ENCODE measurements at places on chromosomes 2 and 18. TPM values are rescaled to one million over a fixed set of nuclear protein-coding genes. Genes with fewer than 3 reads are reported as not detected.

ANKRD30BL gene
- not detected for total RNA-seq

DNAJC5G gene
- 0.18 TPM for total RNA-seq

FAHD2B gene
- total RNA-seq, result 37.4 TPM

RFX8 gene
- total RNA-seq, result 0.65 TPM

CD8A gene
- 0.38 TPM for total RNA-seq

CCDC195 gene
- not detected for total RNA-seq

NT5DC4 gene
- not detected for total RNA-seq

LRATD1 gene
- total RNA-seq, result 2.6 TPM

ITPRIPL1 gene
- total RNA-seq, result 8.9 TPM

ERFE gene
- 0.85 TPM for total RNA-seq

FER1L5 gene
- total RNA-seq, result 1.1 TPM

CGREF1 gene
- 1.5 TPM for total RNA-seq

EDAR gene
- 5.5 TPM for total RNA-seq

DNA sequence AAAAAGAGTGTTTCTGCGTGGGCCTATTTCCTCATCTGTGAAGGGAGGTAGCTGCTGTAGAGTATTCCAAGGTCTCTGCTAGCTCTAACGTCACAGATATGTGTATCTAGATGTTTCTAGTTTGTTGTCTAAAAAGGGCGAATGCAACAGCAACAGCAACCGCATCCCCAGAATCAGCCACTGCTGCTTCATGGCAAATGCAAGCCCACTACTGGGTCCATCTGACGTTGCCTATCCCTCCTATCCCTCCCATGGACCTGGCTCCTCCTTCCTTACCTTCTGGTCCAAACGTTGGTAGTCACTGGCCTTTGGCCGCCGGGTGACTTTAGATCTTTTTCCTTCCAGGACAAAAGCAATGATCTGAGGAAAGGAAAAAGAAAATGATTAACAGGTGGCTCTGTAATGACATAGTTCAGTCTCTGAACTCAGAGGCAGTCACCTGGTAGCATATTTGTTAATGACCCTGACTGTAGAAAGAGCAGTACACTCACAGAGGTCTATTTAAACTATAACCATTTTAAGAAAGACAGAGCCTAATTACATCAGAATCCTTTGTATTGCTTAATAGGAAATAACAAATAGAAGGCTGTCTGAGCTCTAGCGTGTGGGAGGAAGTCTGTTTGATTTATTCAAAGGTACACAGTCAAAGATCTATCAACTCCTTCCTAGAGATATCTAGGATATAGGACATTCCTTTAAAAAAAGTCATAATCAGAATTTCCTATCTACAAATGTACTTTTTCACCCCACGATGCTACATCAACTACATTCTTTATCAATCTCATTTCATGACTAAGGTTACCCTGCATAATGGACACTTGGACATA is 2.9 kb downstream of the TGOLN2 start:
- DNase-seq, result no peak
- H3K27ac ChIP-seq, result peak overlapping the region; percentile 54
- peaks cover 32% of the 10 kb centered on the region for H3K4me1 ChIP-seq

GRCh38 chr2:176156301-176156806 is 753 bp upstream of the HOXD3 start:
- no peak overlapping the region for H3K4me3 ChIP-seq
- DNase-seq, result no peak
- H3K27ac ChIP-seq, result no peak overlapping the region
- H3K4me1 ChIP-seq, result peaks cover 15% of the 10 kb centered on the region
- H3K27me3 ChIP-seq, result peaks cover 96% of the 10 kb centered on the region
- no peaks in the 10 kb centered on the region for H3K36me3 ChIP-seq

DNA sequence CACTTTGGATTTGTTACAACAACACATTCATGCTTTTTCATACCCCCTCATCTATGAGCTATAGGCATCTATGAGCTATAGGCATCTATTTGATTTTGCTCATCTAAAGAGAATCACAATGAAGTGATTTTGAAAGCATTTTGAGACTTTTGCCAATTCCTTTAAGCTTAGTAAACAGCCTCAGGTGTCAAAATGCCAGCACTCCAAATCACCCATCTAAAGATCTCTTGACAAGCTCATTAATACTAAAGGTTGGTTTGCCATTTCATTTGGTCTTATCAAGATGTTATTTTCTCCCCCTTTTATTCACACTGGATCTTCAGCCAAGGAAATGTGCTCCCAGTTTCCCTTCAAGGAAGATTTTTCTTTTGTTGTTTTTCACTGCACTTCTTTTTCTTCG is 110.7 kb upstream of the TLK1 start:
- H3K4me3 ChIP-seq, result no peak overlapping the region
- no peaks in the 10 kb centered on the region for H3K4me1 ChIP-seq
- no peaks in the 10 kb centered on the region for H3K36me3 ChIP-seq

- H3K27ac ChIP-seq, result no peak overlapping the region
- no peak overlapping the region for H3K4me3 ChIP-seq
- no peaks in the 10 kb centered on the region for H3K36me3 ChIP-seq
- H3K4me1 ChIP-seq, result peaks cover 10% of the 10 kb centered on the region
- H3K27me3 ChIP-seq, result no peaks in the 10 kb centered on the region
Observed at GRCh38 chr2:160940699-160941098, 219.5 kb upstream of the TANK start.

- no peaks in the 10 kb centered on the region for H3K27me3 ChIP-seq
- no peak overlapping the region for H3K4me3 ChIP-seq
- H3K4me1 ChIP-seq, result peaks cover 35% of the 10 kb centered on the region
Observed at GRCh38 chr2:159012142-159012541, 43.7 kb downstream of the TANC1 start.

DNA sequence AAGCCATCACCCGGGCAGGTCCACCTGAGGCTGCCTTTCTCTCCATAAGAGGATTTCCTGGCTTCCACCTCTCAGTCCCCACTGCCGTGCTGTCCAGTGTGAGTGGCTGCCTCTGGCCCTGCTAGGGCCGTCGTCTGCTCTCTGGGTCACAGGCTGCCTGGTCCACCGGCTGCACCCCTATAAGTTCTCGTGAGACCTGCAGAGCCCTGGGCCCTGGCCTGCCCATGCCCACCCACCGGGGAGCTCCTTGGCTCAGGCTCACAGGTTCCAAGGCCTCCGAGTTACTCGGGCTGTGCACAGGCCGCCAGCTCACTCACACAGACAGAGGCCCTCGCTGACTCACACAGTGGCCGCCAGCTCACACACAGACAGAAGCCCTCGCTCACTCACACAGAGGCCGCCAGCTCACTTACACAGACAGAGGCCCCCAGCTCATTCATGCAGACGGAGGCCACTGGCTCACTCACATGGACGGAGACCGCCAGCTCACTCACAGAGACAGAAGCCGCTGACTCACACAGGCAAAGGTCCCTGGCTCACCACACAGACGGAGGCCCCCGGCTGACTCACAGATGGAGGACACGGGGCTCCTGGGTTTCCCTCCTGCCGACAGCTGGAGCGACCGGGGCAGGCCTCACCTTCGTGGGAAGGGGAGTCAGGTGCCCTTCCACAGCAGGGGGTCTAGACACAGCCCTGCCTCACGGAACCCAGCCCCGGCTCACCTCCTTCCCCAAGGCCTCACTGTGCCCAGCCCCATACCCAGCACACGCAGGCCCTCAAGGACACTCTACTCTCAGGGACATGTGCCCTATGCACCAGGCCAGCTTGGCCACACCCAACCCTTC is 334.1 kb upstream of the MYT1L start:
- H3K4me1 ChIP-seq, result no peaks in the 10 kb centered on the region
- peaks cover 5% of the 10 kb centered on the region for H3K27me3 ChIP-seq
- no peaks in the 10 kb centered on the region for H3K36me3 ChIP-seq
- H3K27ac ChIP-seq, result no peak overlapping the region
- H3K4me3 ChIP-seq, result no peak overlapping the region

DNA sequence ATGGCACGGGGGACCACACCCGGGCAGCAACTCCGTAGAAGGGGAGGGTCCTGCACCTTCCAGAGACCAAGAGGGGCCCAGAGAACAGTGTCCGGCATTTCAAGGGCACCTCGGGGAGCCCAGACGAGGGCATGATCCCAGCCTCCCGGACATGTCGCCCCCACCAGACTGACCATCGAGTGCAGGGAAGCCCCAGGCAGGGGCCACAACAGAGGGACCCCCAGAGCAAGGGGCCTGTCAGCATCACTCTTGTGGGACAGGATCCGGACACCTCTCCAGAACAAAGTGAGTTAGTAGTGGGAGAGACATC is 50.4 kb upstream of the CTDP1 start:
- H3K4me3 ChIP-seq, result no peak overlapping the region
- no peaks in the 10 kb centered on the region for H3K4me1 ChIP-seq
- H3K27ac ChIP-seq, result no peak overlapping the region
- H3K27me3 ChIP-seq, result peaks cover 12% of the 10 kb centered on the region
- DNase-seq, result no peak

- no peak overlapping the region for H3K4me3 ChIP-seq
- peaks cover 6% of the 10 kb centered on the region for H3K4me1 ChIP-seq
- H3K27ac ChIP-seq, result no peak overlapping the region
- peaks cover 31% of the 10 kb centered on the region for H3K27me3 ChIP-seq
- no peaks in the 10 kb centered on the region for H3K36me3 ChIP-seq
Observed at GRCh38 chr2:121094101-121094500, 190.9 kb downstream of the TFCP2L1 start.

DNA sequence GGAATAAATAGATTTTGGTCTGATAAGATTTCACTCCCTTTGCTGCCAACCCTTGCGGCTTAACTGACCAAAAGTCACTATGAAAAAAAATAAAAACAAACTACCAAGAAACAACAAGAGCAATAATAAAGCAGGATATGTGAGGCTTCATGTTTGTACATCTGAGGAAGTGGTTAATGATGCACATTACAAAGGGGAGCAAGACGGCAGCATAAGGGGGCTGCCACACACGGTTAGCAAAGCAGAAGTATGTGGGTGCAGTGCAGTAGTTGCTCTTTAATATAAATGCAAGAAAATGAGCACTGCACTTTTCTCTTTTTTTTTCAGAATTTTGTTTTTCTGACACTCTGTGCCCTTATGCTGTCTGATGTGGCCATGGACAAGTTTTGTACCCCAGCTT is 377.1 kb upstream of the CNTNAP5 start:
- no peak for DNase-seq
- H3K4me1 ChIP-seq, result no peaks in the 10 kb centered on the region
- no peaks in the 10 kb centered on the region for H3K36me3 ChIP-seq
- H3K27me3 ChIP-seq, result no peaks in the 10 kb centered on the region
- H3K27ac ChIP-seq, result no peak overlapping the region

DNA sequence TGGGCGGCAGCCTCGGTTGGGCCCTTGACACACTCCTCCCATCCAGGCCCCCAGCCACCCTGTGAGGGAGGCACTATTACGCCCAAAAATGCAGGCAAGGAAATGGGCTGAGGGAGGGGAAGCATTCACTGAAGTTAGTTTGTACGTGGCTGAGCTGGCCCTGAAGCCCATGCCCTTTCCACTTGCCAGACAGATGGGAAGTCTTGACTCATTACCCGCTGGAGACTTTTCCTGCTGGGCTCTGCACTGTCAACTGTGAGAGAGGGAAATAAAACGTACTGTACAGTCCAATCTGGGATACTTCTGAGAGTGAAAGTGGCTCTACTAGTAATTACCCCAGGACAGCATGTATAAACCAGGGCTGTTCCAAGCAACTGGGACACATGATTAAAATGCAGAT is 125.9 kb downstream of the MSH2 start:
- no peak overlapping the region for H3K4me3 ChIP-seq
- no peak for DNase-seq
- H3K36me3 ChIP-seq, result no peaks in the 10 kb centered on the region
- no peak overlapping the region for H3K27ac ChIP-seq

- H3K4me3 ChIP-seq, result no peak overlapping the region
- peaks cover 41% of the 10 kb centered on the region for H3K27me3 ChIP-seq
- no peak overlapping the region for H3K27ac ChIP-seq
- no peak for DNase-seq
- H3K36me3 ChIP-seq, result no peaks in the 10 kb centered on the region
Observed at GRCh38 chr2:238939074-238939473, 91.2 kb downstream of the TWIST2 start.

DNA sequence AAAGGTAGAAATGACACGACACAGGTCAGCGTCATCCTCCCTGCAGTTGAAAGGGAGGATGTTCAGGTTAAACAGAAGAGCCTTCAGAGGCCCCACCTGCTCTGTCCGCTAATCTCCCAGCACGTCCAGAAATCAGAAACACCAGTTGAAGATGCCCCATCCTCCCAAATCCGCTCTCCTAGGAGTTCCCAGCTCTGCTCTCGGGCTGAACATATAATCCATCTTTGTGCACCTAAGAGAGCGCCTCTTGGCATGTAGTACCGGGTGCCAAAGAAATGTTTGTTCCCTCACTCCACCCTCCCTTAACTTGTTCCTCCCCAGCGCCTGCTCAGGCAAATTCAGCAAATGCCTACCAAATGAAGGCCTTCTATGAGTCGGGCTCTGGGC is 145.2 kb upstream of the SMAD2 start:
- H3K4me3 ChIP-seq, result no peak overlapping the region
- no peak overlapping the region for H3K27ac ChIP-seq
- H3K27me3 ChIP-seq, result no peaks in the 10 kb centered on the region
- no peak for DNase-seq
- peaks cover 13% of the 10 kb centered on the region for H3K4me1 ChIP-seq
- no peaks in the 10 kb centered on the region for H3K36me3 ChIP-seq

GRCh38 chr18:58605027-58606020 is 23.6 kb downstream of the ALPK2 start:
- peaks cover 2% of the 10 kb centered on the region for H3K36me3 ChIP-seq
- no peak overlapping the region for H3K4me3 ChIP-seq
- H3K4me1 ChIP-seq, result peaks cover 39% of the 10 kb centered on the region

GRCh38 chr2:237264480-237265219 is 149.3 kb downstream of the COL6A3 start:
- peaks cover 10% of the 10 kb centered on the region for H3K4me1 ChIP-seq
- H3K27ac ChIP-seq, result no peak overlapping the region
- no peaks in the 10 kb centered on the region for H3K36me3 ChIP-seq
- no peaks in the 10 kb centered on the region for H3K27me3 ChIP-seq
- H3K4me3 ChIP-seq, result no peak overlapping the region

- H3K27ac ChIP-seq, result no peak overlapping the region
- H3K4me3 ChIP-seq, result no peak overlapping the region
- peaks cover 19% of the 10 kb centered on the region for H3K36me3 ChIP-seq
- H3K27me3 ChIP-seq, result no peaks in the 10 kb centered on the region
- no peak for DNase-seq
- no peaks in the 10 kb centered on the region for H3K4me1 ChIP-seq
Observed at GRCh38 chr2:226915846-226916360, 80.0 kb downstream of the RHBDD1 start.

DNA sequence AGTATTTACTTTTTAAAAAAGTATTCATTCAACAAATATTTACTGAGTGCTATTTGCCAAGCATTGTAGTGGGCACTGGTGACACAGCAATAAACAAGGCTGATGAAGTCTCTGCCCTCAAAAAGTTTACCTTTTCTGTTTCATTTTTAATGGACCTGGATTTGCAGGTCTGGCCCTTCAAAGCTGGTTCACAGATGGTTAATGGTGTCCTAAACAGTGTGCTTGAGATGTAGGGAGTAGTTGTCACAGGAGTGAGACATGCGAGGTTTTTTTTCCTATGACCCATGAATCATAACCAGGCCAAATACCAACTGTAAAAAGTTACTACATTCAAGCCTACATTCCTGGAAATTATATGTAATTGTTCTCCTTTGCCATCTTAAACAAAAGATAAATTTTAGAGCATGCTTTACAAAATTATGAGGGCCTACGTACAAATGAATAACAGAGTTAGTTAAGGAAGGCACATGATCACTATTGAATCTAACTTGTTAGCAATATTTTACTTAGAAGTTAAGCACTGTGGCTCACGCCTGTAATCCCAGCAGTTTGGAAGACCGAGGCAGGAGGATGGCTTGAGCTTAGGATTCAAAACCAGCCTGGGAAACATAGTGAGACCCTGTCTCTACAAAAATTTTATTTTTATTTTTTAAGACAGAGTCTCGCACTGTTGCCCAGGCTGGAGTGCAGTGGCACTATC is 223.9 kb downstream of the MBD5 start:
- DNase-seq, result no peak
- no peaks in the 10 kb centered on the region for H3K27me3 ChIP-seq
- no peak overlapping the region for H3K4me3 ChIP-seq
- peak overlapping the region; percentile 80 for H3K27ac ChIP-seq
